ENCODE measurements at places on chromosomes 2 and 18.

GRCh38 chr18:30908381-30908780, 134.2 kb downstream of the DSC3 start:
- DNase-seq = no peak

GRCh38 chr2:26883956-26884355, 36.0 kb downstream of the DPYSL5 start:
- no peak for DNase-seq

DNA sequence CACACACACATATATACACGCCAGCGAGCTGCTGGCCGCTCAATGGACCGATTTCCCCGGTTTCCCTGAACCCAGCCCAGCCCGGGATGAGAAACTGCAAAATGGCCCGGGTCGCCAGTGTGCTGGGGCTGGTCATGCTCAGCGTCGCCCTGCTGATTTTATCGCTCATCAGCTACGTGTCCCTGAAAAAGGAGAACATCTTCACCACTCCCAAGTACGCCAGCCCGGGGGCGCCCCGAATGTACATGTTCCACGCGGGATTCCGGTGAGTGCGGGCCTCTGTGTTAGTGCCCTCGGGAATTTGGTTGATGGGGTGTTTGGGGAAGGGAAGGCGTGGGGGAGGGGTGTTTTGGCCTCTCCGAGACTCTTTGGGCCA, 392 bp downstream of the ST8SIA3 start:
- no peak for DNase-seq

DNA sequence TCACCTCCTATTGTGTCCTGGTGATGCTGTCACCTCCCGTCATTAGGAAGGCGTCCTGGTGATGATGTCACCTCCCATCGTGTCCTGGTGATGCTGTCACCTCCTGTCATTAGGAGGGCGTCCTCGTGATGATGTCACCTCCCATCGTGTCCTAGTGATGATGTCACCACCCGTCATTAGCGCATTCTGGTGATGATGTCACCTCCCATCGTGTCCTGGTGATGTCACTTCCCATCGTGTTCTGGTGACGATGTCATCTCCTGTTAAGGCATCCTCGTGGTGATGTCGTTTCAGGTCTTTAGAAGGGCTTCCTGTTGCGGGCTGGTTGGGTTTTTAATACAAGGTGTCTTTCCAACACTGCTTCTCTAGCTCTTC, 40.7 kb downstream of the CTDP1 start:
- DNase-seq = no peak

- DNase-seq = no peak
These were observed 1347.2 kb upstream of the DDX18 start for GRCh38 chr2:116467243-116467642.

- DNase-seq = no peak
These were observed 58.7 kb upstream of the CDH19 start for GRCh38 chr18:66662632-66663031.

GRCh38 chr2:184599054-184599871, 934 bp downstream of the ZNF804A start:
- DNase-seq = no peak

- DNase-seq = no peak
These were observed 634 bp downstream of the PTPRM start for GRCh38 chr18:7567474-7568425.

- DNase-seq = no peak
These were observed 3.4 kb downstream of the RPS27A start for GRCh38 chr2:55235724-55236538.

GRCh38 chr2:36492216-36492945, 105.6 kb downstream of the FEZ2 start:
- no peak for DNase-seq

- DNase-seq = peak; percentile 56
These were observed 426.1 kb downstream of the PARD3B start for GRCh38 chr2:204971206-204971907.

DNA sequence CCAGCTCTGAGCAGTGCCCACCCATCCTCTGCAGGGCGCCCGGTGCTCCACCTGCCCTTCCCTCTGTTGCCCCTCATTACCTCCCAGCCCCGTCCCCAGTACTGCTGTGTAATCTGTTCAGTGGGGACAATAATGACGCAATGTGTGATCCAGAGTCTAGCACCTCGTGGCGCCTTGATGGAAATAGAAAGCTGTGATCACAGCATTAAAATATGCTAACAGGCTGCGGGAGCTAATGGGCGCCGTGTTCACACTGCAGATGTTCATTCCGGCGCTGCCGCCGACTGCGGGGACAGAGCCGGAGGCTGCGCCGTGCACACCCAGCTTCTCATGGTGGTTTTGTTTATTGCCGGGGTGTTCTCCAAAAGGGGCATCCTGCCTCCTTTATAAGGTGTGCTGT, 235.2 kb downstream of the LDLRAD4 start:
- DNase-seq = no peak

- no peak for DNase-seq
These were observed 552 bp downstream of the CNPPD1 start for GRCh38 chr2:219175928-219176817.

- DNase-seq = no peak
These were observed 183.1 kb downstream of the FMNL2 start for GRCh38 chr2:152518034-152518433.

DNA sequence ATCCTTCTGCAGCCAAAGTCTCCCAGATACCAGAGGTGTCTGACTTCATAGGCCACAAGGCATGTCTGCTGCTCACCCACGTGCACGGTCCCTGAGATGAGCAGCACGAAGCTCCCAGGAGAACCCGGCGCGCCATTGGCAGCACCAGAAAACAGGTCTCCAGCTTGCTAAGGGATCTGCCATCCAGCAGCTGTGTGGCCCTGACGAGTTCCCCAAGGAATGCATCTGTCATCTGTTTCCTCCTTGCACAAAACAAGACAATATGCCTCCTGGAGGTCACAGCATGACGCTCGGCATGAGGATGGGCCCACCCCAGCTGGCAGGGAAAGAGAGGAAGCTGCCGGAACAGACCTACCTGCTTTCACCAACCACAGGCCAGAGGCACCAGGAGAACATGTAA, 29.2 kb downstream of the HS6ST1 start:
- no peak for DNase-seq

- no peak for DNase-seq
These were observed 933.9 kb downstream of the TRIB2 start for GRCh38 chr2:13650586-13651180.

DNA sequence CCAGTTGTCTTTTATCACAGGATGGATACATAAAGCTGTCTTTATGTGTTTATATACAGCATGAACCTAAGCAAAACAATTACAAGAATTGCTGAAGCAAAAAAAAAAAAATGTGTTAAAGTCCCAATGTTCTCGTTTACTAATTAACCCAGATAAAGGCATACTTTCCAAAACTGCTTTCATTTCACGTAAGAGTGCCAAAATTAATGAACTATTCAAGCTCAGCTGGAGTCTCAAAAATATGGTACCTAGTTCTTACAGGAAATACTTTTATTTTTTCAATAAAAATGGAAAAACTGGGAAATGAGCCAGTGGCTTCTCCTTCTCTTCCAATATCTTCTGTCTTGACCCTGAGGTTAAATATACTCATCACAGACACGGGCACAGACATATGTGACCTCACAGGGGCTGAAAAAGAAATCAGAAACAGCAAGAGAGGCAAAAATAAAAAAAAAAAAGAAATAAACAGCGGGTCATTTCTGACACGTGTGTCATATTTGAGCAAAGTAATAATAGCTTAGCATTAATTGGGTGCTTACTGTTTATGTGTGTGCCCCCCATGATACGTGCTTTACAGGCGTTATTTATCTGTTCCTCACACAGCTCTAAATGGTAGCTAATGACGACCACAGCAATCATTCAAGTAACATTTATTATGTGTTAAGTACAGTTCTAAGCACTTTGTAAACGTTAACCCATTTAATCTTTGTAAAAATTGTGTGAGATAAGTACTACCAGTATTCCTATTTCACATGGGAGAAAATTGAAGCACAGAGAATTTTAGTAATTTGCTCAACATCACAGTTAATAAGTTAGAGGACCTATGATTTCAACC, 158.0 kb upstream of the MMADHC start:
- DNase-seq = no peak

DNA sequence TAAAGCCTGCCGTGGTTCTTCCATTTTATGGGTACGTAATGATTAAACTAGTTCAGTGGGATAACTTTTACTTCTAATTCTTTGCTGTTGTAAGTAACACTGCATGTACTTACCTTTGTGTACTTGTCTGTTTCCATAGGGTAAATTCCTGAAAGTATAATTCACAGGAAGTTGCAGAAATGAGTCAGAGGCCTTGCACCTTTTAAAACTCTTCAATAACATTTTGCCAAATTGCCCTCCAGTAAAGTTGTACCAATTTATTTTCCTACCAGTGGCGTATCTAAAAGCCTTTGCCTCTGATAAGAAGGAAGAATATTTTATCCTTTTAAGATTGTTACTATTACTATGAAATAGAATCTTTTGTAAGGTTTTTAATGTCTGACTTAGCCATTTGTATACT, 65.1 kb downstream of the CAB39 start:
- no peak for DNase-seq

- no peak for DNase-seq
These were observed 205.1 kb downstream of the ARL4C start for GRCh38 chr2:234291765-234292204.

DNA sequence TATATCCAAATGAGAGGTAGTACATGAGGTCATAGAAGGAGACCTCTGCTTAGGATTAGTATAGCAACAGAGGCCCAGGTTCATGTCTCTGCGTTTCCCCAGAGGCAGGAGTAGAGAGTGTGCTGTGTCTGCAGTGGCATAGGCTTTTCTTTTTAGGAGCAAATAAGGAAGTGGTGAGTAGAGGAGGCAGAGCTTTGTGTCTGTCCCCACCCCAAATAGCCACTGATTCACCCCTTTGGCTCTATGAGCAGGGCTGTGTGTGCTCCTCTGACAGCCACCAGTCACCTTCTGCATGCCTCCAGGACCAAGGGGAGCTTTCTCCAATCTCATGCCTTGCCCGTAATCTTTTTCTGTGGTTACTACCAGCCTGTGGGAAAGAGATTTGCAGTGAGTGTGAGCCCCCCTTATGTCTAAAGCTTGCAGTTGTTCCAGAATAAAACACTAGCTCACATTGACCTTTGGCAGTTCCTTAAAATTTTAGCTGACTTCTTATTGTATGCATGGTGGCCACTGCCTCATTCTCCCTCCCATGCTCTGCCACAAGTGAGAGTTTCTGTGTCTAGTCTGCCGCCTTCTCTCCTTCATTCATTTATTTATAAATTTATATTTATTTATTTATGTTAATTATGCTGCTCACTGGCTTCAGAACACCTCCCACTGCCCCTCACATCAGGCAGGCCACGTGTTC, 23.5 kb upstream of the ELAC1 start:
- no peak for DNase-seq

GRCh38 chr18:35143622-35144596, 96.9 kb upstream of the ZNF397 start:
- no peak for DNase-seq

GRCh38 chr2:155689791-155690190, 642.7 kb downstream of the NR4A2 start:
- DNase-seq = no peak

DNA sequence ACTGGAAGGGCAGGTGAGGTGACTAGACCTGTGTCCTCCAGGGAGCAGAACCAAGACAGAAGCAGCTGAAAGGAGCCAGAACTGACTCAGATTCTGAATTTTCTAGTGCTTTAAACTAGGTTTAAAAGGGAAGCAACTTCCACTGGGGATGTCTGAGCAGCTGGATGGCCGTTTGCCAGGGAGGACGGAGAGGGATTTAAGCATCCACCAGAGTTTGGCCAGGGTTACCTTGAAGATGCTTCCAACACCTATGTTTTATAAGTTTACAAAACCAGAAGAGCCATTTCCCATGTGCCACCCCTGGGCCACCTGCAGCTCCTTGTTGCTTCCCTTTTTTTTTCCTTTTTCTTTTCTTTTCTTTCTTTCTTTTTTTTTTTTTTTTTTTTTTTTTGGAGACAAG, 48.6 kb upstream of the RBM44 start:
- no peak for DNase-seq

- no peak for DNase-seq
These were observed 1045.8 kb downstream of the CNTNAP5 start for GRCh38 chr2:125070726-125071505.

- no peak for DNase-seq
These were observed 82.8 kb downstream of the SMAD7 start for GRCh38 chr18:48867978-48868377.

DNA sequence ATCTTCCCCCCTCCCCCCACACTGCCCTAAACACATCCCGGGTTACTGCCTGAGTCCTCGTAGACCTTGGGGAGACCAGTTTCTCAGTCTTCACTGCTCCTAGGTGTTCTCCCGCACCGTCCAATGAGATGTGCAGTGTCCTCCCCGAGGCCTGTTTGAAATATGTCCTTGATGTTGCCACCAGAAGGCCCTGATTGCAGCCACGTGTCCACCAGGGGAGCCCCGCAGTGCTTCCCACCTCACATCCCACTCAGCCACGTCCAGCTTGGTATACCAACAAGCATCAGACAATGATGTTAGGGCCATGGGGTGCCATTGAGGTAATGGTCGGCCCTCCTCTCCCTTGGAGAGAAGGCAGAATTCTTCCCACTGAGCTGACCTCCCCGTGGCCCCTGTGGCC, 38.7 kb downstream of the TCF7L1 start:
- no peak for DNase-seq

DNA sequence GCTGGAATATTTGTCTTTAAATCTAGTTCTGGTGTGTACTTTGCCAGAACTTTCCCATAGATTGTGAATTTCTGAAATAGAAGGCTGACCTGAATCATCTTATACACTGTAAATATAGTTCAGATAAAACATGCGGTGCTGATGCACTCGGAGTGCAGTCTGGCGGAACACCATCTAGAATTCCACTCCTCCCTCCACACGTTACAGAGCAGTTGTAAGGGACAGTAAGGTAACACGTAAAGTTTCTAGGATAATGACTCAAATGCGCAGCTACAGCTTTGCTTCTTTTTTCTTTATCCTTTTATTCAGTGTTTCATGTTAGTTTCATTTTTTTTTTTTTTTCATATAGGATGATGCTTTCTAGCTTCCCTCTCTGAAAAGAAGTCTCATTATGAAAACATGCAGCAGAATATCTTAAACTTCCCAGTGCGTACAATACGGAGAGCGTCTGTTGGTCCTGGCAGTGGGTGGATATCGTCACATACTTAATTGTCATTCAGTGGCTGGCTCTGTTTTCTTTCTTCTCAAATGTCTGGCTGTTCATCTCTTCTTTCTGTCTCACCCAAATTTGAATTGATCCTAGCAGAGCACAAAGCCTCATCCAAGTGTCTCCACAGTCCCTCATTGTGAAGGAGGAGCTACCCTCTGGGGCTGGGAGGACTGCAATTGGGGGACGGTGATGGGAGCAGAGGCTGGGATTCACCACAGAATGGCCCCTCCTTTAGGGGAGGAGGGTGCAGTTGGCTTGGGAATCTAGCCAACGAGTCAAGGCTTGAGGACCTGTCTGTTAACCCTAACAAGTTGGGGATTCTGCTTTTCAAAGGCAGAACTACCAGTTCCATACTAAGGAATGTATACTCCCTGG, 138.8 kb downstream of the MYT1L start:
- no peak for DNase-seq

- no peak for DNase-seq
These were observed 258.6 kb downstream of the TNS1 start for GRCh38 chr2:217743966-217744761.

- DNase-seq = no peak
These were observed 5.7 kb downstream of the MCFD2 start for GRCh38 chr2:46909771-46910419.

- DNase-seq = no peak
These were observed 83.0 kb downstream of the STPG4 start for GRCh38 chr2:47072018-47072691.

Data from CD4-positive, alpha-beta T cell (primary cell).